ENCODE measurements at places on chromosomes 1 and 21.

GRCh38 chr1:206588492-206588891 is 23.8 kb downstream of the EIF2D start:
- DNase-seq = no peak

- DNase-seq = no peak
Observed at GRCh38 chr1:2133879-2134215, 60.7 kb downstream of the FAAP20 start.

- DNase-seq = no peak
Observed at GRCh38 chr1:160129046-160129445, 13.5 kb downstream of the ATP1A2 start.

DNA sequence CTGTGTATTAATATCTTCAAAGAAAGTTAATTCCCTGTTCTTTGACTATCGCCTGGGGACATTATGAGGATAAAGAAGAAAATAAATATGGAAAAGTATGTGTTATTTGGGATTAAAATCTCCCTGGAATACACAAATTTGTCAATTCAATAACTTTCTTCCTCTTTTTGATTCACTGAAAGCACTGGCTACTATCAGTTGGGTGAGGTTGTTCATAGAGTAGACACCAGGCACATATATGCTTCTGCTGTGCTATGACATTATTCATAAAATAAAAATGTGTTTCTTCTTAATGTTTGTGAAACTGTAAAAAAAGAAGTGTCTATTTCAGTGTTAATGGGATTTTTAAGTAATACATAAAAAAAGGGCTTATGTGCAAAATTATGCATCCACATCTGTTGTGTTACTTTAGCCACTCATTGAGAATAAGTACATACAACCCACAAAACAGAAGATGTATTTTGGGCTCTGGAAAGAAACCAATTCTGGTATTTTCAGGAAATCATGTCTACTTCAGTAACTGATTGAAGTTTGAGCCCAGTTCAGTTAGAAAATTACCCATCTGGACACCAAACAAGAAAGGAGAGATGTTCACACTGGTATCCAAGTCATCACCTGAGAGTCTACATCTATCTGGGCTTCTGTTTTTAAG is 169.4 kb downstream of the GABPA start:
- DNase-seq = no peak

- no peak for DNase-seq
Observed at GRCh38 chr1:228891272-228892034, 156.2 kb downstream of the RHOU start.

GRCh38 chr1:14479865-14480264 is 118.6 kb upstream of the KAZN start:
- DNase-seq = no peak

- no peak for DNase-seq
Observed at GRCh38 chr1:51313961-51314777, 16.2 kb downstream of the TTC39A start.

DNA sequence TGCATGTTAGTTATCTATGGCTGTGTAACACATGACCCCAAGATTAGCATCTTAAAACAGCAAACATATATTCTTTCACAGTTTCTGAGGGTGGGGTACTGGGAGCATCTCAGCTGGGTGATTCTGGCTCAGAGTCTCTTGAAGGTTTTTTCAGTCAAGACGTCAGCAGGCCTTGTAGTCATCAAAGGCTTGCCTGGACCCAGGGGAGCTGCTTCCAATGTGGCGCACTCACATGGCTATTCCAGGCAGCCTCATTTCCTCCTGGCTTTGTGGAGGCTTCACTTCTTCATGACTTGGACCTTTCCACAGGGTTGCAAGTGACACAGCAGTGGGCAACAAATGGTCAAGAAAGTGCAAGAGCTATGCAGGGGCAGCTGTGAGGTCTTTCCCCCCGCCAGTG is 114.7 kb downstream of the ACTL8 start:
- DNase-seq = no peak

DNA sequence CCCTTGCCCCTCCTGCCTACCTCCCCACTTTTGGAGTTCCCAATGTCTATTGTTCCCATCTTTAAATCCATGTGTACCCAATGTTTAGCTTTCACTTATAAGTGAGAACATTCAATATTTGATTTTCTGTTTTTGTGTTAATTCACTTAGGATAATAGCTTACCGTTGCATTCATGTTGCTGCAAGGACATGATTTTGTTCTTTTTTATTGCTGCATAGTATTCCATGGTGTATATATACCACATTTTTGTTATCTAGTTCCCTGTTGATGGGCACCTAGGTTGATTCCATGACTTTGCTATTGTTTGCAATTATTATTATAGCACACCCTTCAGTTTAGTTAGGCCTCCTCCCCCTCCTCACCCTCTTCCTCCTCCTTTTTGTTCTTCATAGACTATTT is 33.5 kb upstream of the ADAR start:
- no peak for DNase-seq

DNA sequence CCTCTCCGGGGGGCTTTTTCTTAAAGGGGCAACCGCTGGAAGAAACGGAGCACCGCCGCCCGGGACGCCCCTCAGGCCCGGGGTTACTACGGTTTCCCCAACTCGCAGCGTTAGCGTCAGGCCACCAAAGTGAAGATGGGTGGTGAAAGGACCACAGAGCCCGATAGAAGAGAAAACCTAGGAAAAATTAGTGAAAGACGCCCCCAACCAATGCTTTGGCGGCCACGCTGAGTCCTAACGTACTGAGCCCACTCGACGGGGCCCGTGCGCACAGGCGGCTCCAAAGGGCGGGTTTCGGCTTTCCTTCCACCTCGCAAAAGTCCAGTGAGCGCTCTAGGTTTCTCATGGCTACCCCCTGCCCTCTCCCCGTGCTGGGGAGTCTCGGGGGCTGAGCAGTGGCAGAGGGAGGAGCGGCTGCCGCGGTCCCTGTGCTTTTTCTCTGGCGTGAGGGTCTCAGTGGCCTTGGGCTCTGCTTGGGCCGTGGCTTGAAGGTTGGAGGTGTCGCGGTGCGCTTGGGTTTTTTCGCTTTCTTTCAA is 12.2 kb upstream of the SPEN start:
- DNase-seq = no peak

GRCh38 chr1:40848530-40849189 is 13.5 kb downstream of the CITED4 start:
- DNase-seq = peak; percentile 6

- DNase-seq = no peak
Observed at GRCh38 chr1:100213141-100213540, 35.1 kb upstream of the LRRC39 start.

DNA sequence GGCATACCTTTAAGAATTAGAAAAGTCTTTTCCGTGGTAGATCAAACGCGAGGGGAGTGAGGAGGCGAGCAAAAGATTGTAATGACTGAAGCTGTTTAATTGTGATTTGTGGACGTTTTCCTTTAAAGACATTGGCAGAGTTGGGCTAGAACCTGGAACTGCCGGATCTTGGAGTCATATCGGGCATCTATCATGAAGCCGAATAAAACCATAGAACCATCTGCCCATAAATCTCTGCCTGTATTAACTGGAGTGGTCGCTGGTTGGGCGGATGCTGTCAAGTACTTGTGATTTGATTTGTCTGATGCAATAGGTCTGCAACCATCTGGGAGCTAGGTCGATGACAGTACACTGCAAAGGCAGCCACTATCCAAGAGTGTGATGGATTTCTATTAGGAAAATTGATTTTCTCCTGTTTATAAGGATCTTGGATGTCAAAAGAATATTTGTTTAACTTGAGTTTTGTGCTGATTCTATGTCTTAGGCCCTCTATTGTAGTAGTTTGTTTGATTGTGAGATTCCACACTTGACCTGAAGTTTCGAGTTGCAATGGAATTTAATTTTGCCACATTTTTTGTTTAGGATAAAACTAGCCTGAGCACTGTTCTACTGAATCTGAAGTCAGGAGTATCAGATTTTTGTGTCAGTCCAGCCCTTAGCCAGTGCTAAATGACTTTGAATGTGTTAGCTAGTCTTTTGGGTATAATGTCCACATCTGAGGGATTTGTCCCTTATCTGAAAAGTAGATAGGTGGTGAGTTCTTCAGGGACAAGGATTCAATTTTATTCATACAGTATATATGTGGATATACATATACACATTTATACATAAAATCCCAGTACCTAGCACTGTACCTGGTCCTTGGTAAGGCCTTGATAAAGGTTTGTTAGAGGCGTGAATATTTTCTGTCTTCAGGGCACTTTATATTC is 1.2 kb downstream of the SARS1 start:
- DNase-seq = no peak

- no peak for DNase-seq
Observed at GRCh38 chr1:54375712-54376429, 30.3 kb downstream of the SSBP3 start.

DNA sequence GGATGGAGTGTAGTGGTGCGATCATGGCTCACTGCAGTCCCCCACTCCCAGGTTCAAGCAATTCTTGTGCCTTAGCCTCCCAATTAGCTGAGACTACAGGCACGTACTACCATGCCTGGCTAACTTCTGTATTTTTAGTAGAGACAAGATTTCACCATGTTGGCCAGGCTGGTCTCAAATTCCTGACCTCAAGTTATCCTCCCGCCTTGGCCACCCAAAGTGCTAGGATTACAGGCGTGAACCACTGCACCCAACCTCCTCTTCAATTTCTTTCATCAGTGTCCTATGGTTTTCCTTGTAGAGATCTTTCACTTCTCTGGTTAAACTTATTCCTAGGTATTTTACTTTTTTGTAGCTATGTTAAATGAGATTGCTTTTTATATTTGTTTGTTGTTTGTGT is 10.7 kb upstream of the MAST2 start:
- no peak for DNase-seq

- DNase-seq = no peak
Observed at GRCh38 chr1:90344963-90345730, 350.2 kb downstream of the ZNF326 start.

DNA sequence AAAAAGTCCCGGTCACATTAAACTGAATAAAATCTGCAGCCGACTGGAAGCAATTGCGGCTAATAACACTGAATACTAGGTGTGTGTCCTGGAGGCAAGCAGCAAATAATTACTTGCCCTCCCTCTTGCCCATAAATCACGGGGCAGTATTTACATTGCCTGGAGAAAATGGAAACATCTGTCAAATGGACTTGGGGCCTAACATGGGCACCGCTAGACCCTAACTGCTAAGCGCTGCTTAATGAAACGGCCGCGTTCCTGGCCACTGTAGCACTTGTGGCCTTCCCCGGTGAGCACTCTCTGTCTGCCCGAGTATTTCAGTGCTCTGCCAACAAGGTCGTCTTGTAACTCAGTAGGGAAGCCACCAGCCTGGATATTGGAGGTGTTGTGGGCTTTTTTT is 23.9 kb upstream of the KNCN start:
- no peak for DNase-seq

DNA sequence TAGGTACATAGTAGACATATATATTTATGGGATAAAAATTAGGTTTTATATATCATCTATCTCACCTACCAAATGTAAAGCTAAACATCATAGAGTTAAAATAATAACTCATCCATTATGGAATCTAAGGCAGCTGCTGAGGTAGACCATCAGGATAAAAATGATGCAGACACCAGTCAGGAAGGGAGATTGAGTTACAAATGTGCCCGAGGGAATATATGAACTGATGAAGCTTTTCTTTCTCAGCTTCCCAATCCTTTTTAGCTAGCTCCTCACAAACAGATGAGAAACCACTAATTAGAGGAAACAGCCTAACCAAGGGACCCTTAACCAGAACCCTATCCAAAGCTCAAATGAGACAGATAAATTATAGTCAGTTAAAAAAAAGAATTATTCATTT is 20.9 kb downstream of the TTLL7 start:
- DNase-seq = no peak

DNA sequence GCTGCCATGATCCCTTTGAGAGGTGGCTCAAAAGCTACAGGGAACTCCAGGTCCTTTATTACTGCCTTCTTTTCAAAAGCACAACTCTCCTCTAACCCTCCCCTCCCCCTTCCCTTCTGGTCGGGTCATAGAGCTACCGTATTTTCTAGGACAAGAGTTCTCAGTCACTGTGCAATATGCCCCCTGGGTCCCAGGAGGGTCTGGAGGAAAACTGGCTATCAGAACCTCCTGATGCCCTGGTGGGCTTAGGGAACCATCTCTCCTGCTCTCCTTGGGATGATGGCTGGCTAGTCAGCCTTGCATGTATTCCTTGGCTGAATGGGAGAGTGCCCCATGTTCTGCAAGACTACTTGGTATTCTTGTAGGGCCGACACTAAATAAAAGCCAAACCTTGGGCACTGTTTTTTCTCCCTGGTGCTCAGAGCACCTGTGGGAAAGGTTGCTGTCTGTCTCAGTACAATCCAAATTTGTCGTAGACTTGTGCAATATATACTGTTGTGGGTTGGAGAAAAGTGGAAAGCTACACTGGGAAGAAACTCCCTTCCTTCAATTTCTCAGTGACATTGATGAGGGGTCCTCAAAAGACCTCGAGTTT is 3.1 kb downstream of the BTG2 start:
- no peak for DNase-seq

DNA sequence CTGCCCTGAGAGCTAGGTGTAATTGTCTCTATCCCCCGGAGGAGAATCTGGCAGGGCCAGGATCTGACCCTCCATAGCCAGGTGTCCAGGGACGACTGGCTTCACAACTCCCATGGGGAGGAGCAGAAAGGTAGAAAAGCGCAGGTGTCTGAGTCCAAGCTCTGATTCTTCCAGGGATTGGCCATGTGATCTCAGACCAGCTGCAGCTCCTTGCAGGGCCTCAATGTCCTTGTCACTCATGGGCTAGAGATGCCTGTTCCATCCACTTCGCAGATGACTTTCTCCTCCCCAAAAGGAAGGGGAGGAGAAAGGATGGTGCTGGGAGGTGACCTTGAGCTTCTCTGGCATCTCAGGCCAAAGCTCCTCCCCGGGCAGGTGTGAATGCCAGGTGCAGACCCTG is 22.7 kb downstream of the HSPG2 start:
- no peak for DNase-seq

- DNase-seq = no peak
Observed at GRCh38 chr1:230792691-230793462, 45.7 kb downstream of the CAPN9 start.

DNA sequence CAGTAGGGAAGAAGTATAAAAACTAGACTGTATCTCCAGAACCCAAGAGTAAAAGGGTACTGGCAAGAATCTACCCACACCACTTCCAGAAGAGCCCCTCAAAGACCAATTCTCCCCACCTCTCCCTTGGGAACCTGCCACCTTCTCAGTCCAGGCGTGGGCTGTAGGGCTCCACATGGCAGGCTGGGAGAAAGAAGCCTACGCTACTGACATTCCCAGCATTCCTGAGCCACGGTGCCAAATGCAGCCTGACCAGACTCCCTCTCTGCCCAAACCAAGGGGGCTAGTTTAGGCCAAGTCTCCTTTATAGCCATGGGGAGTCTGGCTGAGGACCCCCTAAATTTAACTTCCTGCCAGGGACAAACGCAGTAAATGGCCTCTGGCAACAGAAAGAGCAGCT is 2.0 kb downstream of the UBE2Q1 start:
- no peak for DNase-seq
